ENCODE measurements at places on chromosomes 4 and X.

DNA sequence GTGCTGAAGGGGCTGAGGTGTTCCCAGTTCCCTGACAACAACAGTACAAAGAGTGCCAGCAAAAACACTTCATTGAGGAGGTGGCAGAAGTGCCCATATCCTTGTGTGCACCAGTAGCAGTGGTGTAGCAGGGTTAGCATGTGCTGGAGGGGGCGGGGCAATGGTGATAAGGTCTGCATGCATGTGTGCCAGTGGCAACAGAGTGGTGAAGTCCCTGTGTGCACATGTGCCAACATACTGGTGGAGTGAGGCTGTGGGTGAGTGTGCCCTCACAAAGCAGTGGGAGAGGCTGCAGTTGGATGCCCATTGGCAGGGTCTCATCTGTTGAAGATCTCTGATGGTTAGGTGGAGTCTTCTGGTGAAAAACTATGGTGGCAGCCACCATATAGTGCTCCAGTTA, 994.6 kb downstream of the PCDH19 start:
- DNase-seq: no peak

GRCh38 chrX:148854306-148854705, 353.9 kb downstream of the AFF2 start:
- DNase-seq: no peak

GRCh38 chrX:25012793-25013631, 2.8 kb downstream of the ARX start:
- DNase-seq: no peak

GRCh38 chr4:140150886-140151698, 2.9 kb downstream of the MAML3 start:
- DNase-seq: peak; percentile 92

DNA sequence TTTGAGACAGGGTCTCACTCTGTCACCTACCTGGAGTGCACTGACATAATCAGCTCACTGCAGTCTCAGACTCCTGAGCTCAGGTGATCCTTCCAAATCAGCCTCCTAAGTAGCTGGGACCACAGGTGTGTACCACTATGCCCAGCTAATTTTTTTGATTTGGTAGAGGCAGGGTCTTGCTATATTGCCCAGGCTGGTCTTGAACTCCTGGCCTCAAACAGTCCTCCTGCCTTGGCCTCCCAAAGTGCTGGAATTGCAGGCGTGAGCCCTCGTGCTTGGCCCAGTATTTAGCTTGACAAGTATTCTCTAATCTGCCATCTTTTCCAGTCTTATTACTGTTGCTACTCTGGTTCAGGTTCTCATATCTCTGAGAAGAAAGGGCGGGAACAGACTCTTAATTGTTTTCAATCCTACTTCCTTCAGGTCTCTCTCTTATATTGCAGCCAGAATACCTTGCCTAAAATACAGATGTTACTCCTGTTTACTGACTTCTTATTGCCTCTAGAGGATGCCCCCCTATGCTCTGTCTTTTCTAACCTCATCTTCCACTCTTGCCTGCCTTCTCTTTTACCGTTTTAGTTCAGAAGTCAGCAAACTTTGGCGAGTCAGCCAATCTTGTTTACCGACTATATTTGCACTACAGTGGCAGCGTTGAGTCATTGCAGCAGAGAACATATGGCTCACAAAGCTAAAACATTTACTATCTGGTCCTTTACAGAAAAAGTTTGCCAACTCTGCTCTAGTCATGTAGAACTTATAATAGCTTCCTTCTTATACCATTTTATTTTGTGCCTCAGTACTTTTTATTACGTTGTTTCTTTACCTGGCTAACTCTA, 19.0 kb downstream of the MRPL1 start:
- peak; percentile 20 for DNase-seq

DNA sequence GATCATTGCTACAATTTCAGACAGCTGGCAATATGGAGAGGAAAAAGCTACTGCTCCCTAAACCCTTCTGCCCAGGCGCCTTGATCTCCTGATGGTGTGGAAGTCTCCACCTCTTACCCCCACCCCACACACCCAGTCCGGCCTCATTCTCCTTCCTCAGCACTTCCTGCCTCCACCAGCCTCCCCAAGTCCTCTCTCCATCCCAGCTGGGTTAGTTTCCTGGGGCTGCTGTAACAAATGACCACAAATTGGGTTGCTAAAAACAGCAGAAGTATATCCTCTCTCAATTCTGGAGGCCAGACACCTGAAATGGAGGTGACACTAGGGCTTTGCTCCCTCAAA, 1.1 kb upstream of the CCNQ start:
- peak; percentile 28 for DNase-seq

GRCh38 chr4:178165251-178165950, 723.2 kb upstream of the AGA start:
- DNase-seq: no peak

- DNase-seq: peak; percentile 34
Observed at GRCh38 chr4:8459867-8460445, 19.4 kb downstream of the TRMT44 start.
